ENCODE measurements at places on chromosomes 11 and 22.

GRCh38 chr11:45906965-45907611, at the start of gene FREY1:
Gene FREY1 (minus strand): TSS chr11:45907271. CDS start chr11:45907245, 26 bp downstream.
- DNase-seq, result no peak

DNA sequence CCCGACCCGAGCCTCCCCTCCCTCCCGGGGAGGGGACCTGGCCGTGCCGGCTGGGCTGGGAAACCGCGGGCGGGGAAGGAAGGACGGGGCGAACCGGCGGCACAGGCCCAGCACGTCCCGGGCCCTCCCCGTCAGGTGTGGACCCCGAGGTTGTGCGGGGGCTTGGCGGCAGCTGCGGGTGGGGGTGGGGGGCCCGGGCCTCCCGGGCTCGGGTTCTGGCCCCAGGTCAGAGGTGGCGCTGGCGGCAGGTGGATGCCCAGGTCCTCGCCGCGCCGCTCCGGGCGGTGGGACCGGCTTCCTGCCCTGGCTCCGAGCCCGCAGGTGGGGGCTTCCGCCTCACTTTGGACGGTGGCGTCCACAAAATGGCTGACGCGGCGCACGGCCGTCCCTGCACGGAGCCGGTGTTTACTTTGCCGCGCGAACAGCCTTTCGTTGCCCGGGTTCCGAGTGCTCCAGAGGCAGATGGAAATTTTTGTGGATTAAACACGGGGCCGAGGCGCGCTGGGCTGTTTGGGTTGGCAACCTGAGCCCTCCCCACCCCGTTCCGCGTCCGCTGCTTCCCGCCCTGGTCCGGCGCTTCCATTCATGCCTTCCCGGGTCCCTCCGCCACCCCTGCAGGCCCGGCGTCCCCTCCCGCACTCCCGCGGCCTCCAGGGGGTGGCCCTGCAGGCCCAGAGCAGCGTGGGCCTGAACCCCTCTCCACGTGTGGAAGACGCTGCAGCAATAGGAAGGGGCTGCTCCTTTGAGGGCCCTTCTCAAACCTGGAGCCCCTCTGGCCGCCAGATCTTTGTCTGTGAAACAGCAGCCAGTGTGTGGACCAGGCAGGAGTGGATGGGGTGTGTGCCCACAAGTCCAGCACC, 92.0 kb upstream of the KCNQ1OT1 start:
- DNase-seq, result peak; percentile 42

GRCh38 chr22:31085493-31085824, 4.3 kb downstream of the SMTN start:
- no peak for DNase-seq

DNA sequence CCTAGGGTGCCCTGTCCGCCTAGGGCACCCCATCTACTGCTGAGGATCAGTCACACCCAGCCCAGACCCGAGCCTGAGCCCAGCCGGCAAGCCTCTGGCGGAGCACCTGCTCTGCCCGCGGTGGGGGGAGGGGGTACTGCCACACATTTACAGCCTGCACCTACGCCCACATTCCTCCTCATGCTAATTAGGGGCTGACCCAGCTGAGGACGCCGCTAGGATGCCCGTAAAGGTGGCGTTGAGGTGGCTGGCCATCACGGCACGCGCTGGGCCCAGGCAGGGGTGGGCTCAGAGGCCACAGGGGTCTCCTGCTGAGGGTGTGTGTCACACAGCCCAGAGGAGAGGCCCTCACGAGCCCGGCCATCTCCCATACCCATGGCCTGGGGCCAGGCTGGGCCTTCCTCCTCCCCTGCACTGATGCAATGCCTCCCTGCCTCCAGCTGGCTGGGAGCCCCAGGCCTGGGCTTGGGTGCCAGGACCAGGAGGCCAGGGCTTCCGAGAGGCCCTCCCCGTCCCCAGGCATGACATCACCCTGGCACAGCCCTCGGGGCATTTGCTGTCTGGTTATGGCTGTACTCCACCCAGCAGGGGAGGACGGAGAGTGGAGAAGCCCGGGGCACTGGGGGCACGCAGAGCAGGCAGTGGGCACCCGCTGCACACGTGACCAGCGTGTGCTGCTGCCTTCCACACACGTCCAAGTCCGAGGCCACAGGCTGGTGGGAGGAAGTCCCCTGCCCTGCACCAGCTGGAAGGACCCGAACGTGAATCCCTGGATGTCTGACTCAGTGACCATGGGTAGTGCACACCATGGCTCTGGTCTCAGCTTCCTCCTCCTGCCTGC, 12.7 kb downstream of the DUSP8 start:
- DNase-seq, result peak; percentile 6

DNA sequence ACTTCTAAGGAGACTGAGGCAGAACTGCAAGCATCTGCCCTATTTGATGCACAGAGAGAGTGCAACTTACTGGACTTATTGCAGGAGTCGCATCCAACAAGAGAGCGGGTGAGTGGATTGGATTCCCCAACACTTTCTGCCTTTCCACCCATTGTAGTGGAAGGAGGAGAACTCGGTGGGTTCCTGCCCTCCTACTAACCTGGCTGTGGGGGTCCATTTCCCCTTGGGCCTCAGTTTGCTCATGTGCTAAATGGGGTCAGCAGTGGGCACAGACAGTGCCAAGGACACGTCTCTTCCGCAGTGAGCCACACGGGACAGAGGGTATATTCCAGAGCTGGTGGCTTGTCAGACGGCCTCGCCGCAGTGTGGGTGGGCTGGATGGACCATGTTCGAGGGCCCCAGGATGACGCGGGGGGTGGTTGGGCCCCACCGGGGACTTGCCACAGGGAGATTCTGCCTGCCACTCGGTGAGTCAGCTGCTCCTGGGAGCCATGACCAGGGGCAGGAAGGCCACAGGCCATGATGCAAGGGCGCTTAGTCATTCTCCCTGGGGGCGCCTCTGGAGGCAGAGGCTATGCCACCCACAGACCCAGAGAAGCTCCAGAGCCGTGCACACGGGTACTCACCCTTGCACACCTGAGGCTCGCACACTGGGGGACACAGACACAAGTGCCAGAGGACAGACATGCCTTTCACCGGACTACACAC, 8.2 kb downstream of the ALX4 start:
- no peak for DNase-seq

All from CD8-positive, alpha-beta T cell (primary cell).